ENCODE measurements at places on chromosomes 7 and 10. TPM values are rescaled to one million over a fixed set of nuclear protein-coding genes. Genes with fewer than 3 reads are reported as not detected.

The RBP3 gene
- total RNA-seq: not detected

DNA sequence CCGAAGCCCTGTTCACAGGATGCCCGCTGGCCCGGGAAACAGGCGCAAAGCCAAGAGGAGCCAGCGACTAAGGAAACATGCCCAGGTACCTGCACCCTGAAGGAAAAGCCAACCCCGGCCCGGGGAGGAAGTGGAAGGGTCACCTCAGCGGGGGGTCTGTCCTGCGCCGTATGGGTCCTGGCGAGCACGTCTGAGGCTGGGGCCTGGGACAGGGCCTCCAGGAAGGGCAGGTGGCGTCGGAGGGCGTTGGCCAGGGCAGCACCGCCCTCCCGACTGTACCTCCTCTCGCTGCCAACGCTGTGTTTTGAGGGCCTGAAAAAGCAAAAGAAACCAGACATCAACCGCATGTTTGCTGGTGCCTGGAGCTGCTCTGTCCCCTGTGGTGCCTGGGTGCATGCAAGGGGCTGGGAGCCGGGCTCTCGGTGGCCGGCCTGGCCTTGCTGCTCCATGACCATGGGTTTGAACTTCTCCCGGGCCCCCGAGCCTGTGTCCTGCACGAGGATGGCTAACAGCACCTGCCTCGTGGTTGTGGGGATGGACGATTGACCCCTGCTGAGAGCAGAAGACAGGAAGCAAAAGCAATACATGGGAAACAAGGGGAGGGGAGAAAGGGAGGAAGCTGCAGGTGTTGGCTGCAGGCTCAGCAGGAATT lies 395.3 kb downstream of the PTPRN2 start:
- H3K27me3 ChIP-seq: no peaks in the 10 kb centered on the region
- DNase-seq: no peak
- H3K36me3 ChIP-seq: no peaks in the 10 kb centered on the region
- no peaks in the 10 kb centered on the region for H3K4me1 ChIP-seq
- H3K27ac ChIP-seq: no peak overlapping the region
- no peak overlapping the region for H3K4me3 ChIP-seq

- H3K27ac ChIP-seq: no peak overlapping the region
- H3K27me3 ChIP-seq: no peaks in the 10 kb centered on the region
- no peak overlapping the region for H3K4me3 ChIP-seq
- H3K36me3 ChIP-seq: no peaks in the 10 kb centered on the region
These were observed 124.4 kb downstream of the PON1 start for GRCh38 chr7:95199779-95200558.

- H3K27me3 ChIP-seq: peaks cover 12% of the 10 kb centered on the region
- H3K36me3 ChIP-seq: peaks cover 16% of the 10 kb centered on the region
- H3K4me1 ChIP-seq: peaks cover 9% of the 10 kb centered on the region
- H3K4me3 ChIP-seq: no peak overlapping the region
- DNase-seq: no peak
These were observed 7.2 kb downstream of the ZNF467 start for GRCh38 chr7:149766135-149766675.

DNA sequence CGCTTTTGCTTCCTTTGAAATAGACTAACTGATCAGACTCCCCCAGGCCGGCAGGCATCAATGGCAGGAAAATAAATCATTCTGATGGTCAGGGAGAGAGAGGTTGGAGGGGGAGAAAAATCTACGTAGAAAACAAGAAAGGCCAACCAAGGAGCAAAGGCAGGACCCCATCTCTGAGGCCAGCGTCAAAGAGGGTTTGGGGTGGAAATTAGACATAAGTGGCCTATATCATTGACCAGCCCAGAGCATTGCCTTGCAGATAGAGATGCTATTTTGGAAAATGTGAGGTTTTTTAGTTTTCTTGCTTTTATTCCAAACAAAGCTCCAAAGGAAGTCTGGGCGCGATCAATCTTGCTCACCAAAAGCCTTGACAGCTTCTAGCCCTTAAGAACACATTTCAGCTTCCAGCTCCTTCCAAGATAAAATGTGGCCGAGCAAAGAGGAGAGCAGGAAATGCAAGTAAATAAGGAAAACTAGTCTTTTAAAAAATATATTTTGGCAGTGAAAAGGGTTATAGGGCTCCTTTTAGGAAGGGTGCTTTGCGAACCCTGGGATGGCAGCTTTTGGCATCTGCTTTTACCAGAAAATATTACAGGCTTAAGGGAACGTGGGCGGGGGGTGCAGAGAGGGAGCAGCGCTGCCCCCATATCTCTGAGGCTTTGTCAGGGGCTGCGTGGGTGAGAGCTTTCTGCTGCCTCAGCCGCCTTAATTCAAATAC lies 2.0 kb upstream of the HOXA2 start:
- H3K4me1 ChIP-seq: no peaks in the 10 kb centered on the region
- no peak overlapping the region for H3K4me3 ChIP-seq
- no peak for DNase-seq
- no peaks in the 10 kb centered on the region for H3K36me3 ChIP-seq
